Activated naive CD4-positive, alpha-beta T cell treated with anti-CD3 and anti-CD28 coated beads for 36 hours (primary cell): ENCODE measurements at places on chromosomes 12 and 14. TPM values are rescaled to one million over a fixed set of nuclear protein-coding genes. Genes with fewer than 3 reads are reported as not detected.

DNA sequence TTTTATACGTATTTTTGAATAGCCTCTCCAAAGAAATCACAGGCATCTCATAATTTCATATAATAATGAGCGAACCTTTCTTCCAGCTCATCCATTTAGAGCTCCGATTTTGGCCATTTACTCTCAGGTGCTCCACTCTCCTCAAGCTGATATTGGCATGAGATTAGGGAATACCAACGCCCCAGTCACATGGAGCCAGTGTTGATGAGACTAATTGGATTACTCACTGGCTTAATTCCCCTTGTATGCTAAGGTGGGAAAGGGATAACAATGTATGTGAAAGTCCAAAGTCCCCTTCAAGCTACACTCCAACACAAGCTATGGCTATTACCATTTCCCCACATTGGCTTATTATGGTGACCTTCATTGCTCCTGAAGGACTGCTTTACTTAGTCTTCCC lies 76.6 kb upstream of the NAV3 start:
- H3K36me3 ChIP-seq, result no peaks in the 10 kb centered on the region
- H3K27ac ChIP-seq, result no peak overlapping the region
- DNase-seq, result no peak
- H3K4me3 ChIP-seq, result no peak overlapping the region
- no peaks in the 10 kb centered on the region for H3K27me3 ChIP-seq

- no peaks in the 10 kb centered on the region for H3K4me1 ChIP-seq
- H3K27ac ChIP-seq, result no peak overlapping the region
- no peak overlapping the region for H3K4me3 ChIP-seq
- DNase-seq, result no peak
- no peaks in the 10 kb centered on the region for H3K36me3 ChIP-seq
- no peaks in the 10 kb centered on the region for H3K27me3 ChIP-seq
Measured at GRCh38 chr12:16454481-16454880, 107.0 kb downstream of the MGST1 start.

DNA sequence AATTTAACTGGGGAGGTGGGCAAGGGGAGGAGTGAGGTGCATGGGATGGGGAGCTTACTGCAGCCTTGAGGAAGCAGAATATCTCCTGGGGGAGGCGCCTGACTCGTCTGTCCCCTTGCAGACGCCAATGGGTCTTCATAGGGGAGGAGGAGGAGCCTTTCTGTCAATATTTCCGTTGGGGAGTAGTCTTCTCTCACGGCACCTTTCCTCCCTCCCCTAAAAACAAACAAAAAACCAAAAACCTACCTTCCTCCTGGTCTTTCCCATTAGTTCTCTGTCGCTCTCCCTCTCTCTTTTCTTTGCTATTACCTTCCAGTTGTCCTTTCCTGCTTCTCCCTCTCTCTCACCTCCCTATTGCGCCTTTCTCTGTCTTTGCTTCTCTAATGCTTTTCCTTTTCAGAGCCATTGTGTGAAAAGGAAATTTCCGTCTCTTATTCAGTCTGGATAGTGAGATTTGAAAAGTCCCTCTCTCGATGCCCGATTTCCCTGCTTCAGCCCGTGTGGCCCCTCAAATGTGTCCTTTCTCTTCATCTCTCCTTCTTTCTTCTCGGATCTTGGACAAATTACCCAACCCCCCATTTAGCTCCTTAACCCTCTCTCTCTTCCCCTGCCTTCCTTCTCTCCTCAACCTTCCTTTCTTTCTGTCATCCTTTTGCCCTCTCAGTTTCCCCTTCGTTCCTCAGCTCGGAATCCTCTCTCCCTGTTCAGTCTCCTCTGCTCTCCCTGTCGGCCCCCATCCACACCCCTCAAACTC lies 5.9 kb downstream of the GPR84 start:
- peaks cover 11% of the 10 kb centered on the region for H3K4me1 ChIP-seq
- no peaks in the 10 kb centered on the region for H3K36me3 ChIP-seq
- H3K27me3 ChIP-seq, result no peaks in the 10 kb centered on the region
- DNase-seq, result peak; percentile 48
- H3K4me3 ChIP-seq, result no peak overlapping the region
- no peak overlapping the region for H3K27ac ChIP-seq

GRCh38 chr14:94932589-94932988 lies 162.7 kb upstream of the GSC start:
- peaks cover 3% of the 10 kb centered on the region for H3K27me3 ChIP-seq

- H3K4me3 ChIP-seq, result no peak overlapping the region
- no peaks in the 10 kb centered on the region for H3K36me3 ChIP-seq
- DNase-seq, result no peak
- H3K27me3 ChIP-seq, result peaks cover 4% of the 10 kb centered on the region
- H3K27ac ChIP-seq, result no peak overlapping the region
- H3K4me1 ChIP-seq, result no peaks in the 10 kb centered on the region
Measured at GRCh38 chr14:57461777-57462320, 31.8 kb downstream of the CCDC198 start.

DNA sequence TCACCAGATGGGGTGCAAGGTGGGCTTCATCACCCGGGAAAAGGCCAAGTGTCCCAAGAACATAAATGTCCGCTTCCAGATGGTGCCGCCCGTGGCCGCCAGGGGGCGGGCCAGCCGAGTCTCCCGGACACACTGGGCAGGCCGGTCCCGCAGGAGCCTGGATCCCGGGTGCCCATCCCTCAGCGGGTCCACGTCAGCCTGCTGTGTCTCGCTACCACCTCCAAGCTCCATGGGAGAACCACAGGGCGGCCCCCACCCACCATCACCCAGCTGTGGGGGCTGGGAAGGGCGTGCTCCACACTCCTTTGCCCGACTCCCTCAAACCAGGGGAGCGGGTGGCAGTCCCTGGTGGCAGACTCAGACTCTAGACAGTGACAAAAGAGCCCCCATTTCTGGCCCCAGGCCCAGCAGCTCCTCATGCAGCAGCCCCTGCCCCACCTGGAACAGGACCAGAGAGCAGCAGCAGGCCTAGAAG lies 22.0 kb upstream of the NUDT14 start:
- no peaks in the 10 kb centered on the region for H3K36me3 ChIP-seq
- H3K27ac ChIP-seq, result no peak overlapping the region
- peak; percentile 70 for DNase-seq
- no peak overlapping the region for H3K4me3 ChIP-seq
- peaks cover 6% of the 10 kb centered on the region for H3K4me1 ChIP-seq

DNA sequence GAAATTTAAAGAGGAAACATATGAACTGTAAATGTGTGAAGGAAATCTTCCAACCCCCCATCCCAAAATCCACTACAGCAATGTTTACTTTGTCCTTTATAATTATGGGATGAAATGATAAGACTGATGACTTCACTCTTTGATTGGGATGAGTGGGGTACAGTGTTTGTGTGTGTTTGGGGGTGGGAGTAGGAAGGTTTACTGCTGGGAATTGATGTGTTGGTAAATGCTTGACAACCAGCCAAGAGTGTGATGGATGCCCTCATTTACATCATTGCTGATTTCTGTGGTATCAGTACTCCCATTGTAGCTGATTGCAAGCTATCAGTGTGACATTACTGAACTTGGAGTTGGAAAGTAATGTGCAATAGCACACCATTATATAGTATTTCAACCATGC lies 90.9 kb downstream of the KCNMB4 start:
- no peaks in the 10 kb centered on the region for H3K4me1 ChIP-seq
- DNase-seq, result no peak
- H3K4me3 ChIP-seq, result no peak overlapping the region
- H3K36me3 ChIP-seq, result no peaks in the 10 kb centered on the region

DNA sequence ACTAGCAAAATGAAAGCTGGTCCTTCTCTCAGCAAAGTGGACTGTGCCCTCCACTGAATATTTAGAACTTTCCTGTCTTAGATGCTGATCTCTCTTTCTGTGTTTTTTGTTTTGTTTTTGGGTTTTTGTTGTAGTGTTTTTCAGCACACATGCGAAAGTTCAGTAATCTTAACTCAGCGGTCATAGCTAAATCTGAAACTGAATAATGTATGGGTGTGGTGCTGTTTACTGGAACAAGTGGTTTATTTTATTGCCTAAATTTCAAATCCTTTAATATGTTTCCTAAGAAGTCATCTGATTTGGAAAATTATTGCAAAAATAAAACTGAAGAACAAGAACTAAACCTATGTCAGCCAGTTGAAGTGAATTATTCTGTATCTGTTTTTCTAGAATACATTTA lies 116.0 kb upstream of the LRIG3 start:
- DNase-seq, result no peak
- H3K4me3 ChIP-seq, result no peak overlapping the region
- no peaks in the 10 kb centered on the region for H3K36me3 ChIP-seq

GLT1D1 gene
- total RNA-seq, result not detected

CPNE6 gene
- not detected for total RNA-seq

KRT78 gene
- not detected for total RNA-seq

CLEC4D gene
- total RNA-seq, result not detected

MSRB3 gene
- total RNA-seq, result not detected

NGB gene
- not detected for total RNA-seq

ANKRD33 gene
- not detected for total RNA-seq

OASL gene
- 13.4 TPM for total RNA-seq

BRMS1L gene
- total RNA-seq, result 4.4 TPM
